H54 (cell line): ENCODE measurements at places on chromosomes 6 and 20.
A peak's percentile ranks its signal among the peaks of the same experiment; 100 is the strongest.

DNA sequence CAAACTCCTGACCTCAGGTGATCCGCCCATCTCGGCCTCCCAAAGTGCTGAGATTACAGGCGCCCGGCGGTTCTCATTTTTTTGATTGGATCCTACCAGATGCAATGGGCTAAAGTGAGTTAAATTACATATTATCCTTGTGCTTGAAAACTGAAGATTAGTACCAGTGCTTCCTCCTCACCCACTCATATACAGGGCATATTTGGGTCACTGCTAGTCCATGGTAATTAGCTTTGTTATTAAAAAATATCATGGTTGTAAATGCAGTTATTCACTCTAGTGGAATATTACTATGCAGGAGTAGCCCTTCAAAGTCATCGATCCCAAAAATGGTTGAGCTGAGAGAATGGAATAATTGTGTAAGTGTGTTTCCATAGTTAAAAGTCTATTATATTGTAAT, 26.5 kb downstream of the ZNF292 start:
- no peak for DNase-seq

- DNase-seq, result no peak
These were observed 79.3 kb downstream of the INSM1 start for GRCh38 chr20:20447196-20447595.

DNA sequence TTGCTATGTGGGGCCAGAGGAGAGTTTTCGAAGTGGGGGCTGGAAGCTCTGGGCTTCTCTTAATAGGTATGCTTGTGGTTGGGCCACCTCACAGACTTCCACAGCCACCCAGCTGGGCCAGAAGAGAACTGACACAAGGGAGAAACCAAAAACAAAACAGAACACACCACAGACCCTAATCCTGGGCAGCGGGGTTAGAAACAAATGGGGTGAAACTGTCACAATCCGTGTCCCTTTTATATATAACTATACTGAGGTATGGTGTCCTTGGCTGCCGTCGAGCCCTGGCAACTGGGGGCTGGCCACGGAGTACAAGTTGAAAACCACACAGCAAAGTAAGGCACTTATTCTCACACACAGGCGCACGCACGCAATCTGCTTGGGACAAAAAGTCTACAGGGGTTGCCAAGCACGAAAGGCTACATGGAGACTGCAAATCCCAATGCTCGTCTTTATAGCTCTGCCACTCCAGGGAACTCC, 78.3 kb downstream of the TRAM2 start:
- DNase-seq, result no peak

GRCh38 chr6:45959534-45960145, 56.0 kb downstream of the CLIC5 start:
- DNase-seq, result no peak

GRCh38 chr20:41234041-41234440, 83.5 kb downstream of the ZHX3 start:
- no peak for DNase-seq

GRCh38 chr6:128696691-128697689, 176.6 kb upstream of the PTPRK start:
- DNase-seq, result peak; percentile 0

- no peak for DNase-seq
These were observed 25.8 kb upstream of the CARMIL1 start for GRCh38 chr6:25253351-25253750.

DNA sequence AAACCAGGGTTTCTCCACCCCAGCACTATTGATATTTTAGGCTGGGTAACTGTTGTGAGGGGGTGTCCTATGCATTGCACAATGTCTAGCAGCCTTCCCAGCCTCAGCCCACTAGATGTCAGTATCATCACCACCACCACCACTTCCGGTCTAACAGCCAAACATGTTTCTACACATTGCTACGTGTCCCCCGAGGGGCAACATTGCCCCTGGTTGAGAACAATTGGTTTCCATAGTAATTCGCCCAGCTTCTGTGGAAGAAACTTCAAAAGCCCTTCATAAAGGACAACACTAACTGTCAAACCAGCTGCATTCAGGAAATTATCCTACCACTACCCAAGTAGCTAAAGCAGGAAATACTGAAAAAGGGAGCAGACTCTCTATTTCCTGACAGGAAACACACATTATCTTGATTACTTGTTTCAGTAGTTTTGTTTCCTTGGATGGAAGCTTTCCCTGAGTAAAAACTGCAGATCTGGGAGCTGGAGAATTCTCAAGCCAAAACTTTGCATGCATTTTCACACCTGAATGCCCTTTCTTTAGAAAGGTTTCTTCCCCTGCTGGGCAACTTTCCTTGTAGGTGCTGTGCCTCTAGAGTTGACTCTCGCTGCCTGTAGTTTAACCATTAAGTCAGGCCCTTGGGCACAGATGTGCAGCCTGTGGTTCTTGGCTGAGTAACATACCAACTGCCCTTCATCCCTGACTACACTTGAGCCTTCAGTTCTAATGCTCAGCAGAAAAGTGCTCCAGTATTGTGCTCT, 23.6 kb downstream of the PKHD1 start:
- DNase-seq, result no peak

DNA sequence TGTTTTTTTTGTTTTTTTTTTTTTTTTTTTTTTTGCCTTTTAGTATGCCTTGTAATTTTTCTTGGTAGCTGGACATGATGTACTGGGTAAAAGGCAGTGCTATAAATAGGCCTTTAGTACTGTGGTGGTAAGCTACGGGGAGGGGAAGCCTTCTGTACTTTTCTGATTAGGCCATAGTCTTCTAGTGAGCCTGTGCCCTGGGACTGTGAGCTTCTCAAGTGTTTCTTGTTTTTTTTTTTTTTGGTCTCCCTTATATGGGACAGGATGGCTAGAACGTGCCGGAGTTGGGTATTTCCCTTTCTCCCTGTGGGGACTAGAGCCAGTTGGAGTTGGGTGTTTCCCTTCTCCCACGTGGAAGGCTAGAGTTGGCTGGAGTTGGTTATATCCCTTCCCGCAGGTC, 59.4 kb upstream of the PRELID3B start:
- no peak for DNase-seq

DNA sequence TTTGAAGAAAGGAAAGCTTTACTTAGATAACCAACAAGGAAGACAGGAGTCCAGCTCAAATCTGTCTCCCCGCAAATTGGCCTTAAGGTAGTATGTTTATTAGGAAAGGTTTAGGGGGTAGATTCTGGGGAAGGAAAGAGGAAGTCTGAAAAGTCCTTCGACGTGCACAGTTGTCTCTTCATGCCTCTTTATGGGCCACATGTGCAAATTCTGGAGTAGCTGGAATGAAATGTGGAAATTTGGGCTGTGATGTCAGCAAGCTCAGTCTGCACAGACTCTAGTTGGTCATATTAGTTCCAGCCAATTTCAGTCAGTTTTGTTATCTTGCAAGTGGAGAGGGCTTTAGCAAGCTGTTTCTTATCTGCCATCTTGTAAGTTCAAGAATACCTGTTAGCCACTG, 50.1 kb downstream of the NUP153 start:
- no peak for DNase-seq

DNA sequence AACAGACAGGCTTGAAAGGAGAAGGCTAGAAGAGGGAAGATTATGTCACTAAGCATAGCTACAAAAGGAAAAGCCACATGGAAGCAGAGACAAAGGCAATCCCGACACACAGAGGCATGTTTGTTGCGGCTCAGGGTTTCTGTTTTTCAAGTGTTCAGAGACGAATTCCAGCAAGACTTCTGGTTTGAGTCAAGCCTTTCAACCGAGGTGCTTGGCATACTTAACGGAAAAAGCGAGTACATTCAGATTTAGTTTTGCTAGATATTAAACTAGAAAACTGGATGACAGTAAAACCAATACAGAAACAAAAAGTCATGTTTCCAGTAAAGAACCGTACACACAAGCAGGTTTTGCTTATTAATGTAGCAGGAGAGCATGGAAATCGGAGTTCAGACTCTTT, 27.2 kb downstream of the MCUR1 start:
- DNase-seq, result no peak

GRCh38 chr6:95321126-95321525, 256.2 kb upstream of the MANEA start:
- DNase-seq, result no peak

DNA sequence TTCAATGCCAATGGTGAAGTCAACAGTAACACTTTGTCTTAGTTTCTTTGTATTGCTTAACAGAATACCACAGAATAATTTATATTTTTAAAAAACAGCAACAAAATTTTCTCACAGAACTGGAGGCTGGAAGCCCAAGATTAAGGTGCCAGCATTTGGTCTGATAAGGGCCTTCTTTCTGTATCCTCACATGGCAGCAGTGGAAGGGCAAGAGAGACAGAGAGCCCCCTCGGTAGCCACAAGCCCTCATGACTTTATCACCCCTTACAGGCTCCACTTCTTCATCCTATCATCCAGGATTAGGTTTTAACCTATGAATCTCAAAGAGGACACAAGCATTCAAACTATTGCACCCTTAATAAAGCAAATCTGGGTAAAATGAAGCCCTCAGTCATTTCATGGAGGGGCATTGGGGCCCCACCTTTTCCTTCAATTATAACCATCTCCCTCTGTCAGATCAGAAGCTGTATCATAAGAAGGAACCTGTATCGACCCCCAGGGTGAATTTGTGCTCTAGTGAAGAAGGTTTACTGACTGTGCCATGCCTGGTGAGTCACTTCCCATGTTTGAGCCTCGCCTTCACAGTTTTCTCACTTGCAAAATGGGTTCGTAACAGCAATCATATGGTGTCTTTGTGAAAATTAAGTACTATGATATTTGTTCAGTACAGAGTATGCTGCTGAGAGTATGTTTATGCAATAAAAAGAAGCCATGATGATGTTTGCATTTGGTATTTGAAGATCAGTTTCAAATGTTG, 178.2 kb downstream of the LRFN2 start:
- no peak for DNase-seq
